Brain microvascular endothelial cell (primary cell): ENCODE measurements at places on chromosomes 7 and 10.
A peak's percentile ranks its signal among the peaks of the same experiment; 100 is the strongest.

GRCh38 chr7:18027628-18028027, at the start of gene PRPS1L1:
Gene PRPS1L1 (minus strand): TSS chr7:18027846.
- no peak for DNase-seq

DNA sequence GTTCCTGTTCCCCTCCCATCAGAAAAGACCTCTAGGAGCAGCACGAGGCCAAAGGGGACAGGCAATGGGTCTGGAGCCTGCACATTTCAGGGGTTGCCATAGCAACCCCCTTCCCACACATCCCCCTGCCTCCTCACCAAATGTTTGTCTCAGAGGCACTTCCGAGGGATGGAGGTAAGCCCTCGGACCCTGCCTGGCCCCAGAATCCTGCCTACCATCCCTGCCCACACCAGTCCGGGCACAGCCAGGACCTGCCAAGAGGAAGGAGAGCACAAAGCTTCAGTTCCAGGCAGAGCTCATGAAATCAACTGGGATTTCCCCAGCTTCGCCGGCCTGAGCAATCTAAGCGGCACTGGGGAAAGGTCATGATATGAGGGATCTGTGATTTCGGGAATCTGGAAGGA, 175.0 kb upstream of the PLXNA4 start:
- no peak for DNase-seq

GRCh38 chr10:34696423-34696822, 118.7 kb downstream of the PARD3 start:
- DNase-seq: peak; percentile 42

GRCh38 chr7:47475880-47476227, 106.1 kb downstream of the TNS3 start:
- no peak for DNase-seq

GRCh38 chr10:91880310-91880709, 29.0 kb downstream of the FGFBP3 start:
- no peak for DNase-seq

GRCh38 chr10:98055841-98056516, 25.6 kb upstream of the CRTAC1 start:
- peak; percentile 4 for DNase-seq

DNA sequence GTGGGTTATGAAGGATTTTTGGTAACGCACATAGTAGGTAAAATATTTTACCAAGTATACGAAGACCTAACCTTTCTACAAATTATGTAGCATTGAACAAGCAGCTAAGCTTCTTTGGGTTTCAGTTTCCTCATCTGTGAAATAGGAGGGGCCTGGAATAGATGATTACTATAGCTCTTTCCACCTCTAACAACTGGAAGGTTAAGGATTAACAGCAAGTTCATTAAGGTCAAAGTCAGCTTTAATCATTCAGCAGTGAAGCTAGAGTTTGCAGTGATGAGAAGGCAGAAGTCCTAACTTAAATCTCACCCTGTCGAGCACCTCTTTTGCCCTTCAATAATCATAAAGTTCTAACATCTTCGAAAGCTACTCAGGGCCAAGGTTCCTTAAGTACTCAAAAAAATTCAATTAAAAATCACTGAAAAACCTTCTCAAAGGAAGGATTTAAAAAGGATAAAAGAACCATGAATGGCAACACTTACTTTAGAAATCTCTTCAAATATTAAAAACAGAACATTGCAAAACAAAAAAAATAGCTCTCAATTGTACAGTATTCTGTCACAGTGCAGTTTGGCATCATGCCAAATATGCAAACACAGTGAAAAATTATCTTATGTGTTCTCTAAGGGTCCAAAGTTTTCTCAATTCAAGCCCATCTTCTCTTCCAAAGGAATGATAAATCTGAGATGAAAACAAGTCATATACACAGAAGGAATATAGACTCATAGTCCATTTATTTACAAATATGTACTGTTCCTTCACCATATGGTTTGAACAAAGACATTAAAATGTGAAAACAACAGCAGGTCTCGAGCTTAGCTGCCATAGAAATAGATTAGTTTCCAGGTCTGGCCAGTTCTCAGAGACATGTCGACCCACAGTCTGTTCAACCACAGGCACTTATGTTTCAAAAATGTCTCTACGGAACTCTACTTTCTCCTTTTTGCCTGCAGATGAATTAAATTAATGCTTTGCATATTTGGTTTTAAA, 152.0 kb upstream of the SLC13A1 start:
- DNase-seq: no peak

DNA sequence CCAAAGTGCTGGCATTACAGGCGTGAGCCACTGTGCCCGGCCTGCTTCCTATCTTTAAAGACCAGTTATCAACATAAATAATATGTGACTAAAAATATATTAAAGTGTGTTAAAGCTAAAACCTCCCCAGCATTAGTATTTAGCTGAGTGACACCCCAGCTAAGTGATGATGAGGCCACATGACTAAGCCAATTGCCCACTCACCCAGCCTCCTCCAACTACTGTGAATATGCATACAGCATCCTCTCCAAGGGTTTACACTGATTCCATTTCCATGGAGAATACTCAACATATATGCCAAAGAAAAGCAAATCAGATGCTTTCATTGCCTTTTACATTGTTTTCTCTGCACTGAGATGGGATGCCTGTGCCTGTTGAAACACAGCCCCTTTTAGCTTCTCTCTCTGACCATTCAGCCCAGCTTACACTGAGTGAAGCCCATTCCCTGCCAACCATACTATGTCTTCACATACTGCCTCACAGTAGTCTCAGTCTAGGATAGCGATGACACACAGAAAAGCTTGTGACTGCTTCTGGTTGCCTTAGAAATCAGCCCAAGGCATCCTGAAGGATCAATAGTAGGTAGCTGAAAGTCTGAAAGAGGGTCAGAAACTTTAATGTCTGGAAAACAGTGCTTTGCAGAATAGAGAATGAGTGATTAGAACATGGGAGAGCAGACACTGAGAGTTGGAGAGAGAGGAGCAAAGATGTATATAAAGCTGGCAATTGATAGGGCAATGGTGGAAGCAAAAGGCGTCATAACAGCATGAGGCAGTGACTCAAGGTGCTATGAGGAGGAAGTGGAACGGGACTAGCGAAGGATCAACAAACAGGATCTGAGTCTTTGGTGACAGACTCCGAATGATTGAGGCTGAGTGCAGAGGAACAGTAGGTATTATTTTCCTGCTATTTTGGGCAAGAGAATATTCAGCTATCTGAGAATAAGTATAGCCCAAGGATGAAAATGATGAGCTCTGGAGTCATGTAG, 19.8 kb upstream of the ATE1 start:
- peak; percentile 27 for DNase-seq
